Renal cortical epithelial cell (primary cell): ENCODE measurements at places on chromosomes 7 and 10. TPM values are rescaled to one million over a fixed set of nuclear protein-coding genes. Genes with fewer than 3 reads are reported as not detected.
A peak's percentile ranks its signal among the peaks of the same experiment; 100 is the strongest.

DNA sequence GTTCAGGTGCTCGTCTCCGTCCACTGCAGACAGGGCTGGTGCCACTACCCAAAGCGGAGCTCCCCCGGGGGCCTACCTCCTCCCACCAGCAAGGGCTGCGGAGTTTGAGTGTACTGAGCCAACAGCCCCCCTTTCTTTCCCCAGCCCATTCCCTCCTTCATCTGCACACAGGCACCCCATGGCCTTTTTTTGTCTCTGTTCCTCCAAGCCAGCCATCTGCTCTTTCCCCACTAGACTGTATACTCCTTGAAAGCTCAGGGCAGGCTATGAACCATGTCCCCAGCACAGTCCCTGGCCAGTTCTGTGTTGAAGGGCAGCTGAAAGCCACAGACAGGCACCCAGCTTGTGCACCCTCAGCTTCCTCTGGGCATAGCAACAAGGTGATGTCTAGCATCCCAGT is 99.4 kb downstream of the ZMIZ1 start:
- DNase-seq, result no peak

DNA sequence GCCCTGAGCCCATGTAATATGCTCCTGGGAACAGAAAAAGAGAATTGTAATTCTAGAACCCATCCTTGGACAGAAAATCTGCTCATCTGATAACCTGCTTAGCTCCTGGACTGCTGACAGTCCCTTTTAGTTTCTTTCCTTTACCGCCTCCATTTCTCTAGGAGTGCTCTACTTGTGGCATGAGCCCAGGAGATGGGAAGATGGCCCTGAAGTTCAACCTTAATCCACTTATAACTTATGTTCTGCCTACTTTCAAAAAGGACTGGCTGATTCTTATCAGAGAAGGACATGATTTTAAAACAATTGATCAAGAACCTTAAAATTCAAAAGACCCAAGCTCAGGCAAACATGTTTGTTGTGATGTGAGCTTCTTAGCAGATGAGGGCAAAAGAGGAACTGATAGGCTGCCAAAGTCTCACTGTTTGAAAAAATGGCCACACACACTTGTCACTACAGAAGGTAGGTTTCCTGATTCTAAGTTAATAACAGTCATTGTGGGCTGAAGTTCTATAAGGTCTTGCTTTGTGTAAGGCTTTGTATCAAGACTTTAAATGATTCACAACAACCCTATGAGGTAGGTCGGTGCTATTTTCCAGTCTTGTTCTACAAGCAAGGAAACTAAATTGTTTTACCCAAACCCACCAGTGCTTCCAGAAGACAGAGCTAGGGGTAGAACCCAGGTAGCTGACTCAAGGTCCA is 94.3 kb upstream of the AFAP1L2 start:
- no peak for DNase-seq

XRCC2 gene
- total RNA-seq, result 0.85 and 2.1 TPM in 2 replicates

- DNase-seq, result peak; percentile 22
Observed at GRCh38 chr10:80599424-80599847, 61.7 kb downstream of the SH2D4B start.

GRCh38 chr10:3472287-3473051 is 299.9 kb upstream of the PITRM1 start:
- peak; percentile 100 for DNase-seq

DNA sequence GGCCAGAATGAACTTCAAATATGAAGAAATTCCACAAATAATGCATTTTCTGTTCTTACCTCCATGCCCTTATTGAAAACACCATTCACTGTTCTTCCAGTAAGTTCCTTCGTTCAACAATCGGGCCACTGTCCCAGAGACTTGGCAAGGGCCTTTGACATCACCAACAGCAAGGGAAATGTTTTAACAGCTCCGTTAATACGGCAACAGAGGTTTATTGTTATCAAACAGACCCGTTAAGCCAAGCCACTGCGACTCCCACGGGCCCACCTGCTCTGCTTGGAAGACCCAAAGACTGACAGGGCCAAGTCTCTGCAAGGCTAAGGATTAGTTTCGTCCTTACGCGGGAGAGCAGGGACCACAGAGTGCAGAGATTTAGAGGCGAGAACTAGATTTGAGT is 43.4 kb upstream of the LYZL1 start:
- DNase-seq, result no peak

DNA sequence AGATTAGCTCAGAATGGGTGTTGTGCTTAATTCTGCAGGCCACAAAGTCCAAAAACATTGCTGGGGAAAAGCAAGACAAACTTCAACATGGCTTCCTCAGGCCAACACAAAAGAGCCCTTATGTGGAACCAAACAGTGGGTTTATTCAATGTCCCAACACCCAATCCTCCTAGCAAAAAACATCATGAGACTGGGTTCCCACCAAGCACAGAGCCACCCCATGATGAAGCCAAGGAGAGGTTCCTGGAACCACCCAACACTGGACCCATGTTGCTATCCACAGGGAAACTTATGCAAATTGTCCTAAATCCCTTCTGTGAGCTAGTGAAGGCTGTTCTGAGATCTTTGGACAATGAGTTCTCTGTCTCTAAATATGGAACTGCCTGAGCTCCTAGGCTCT is 24.0 kb downstream of the SLC25A13 start:
- DNase-seq, result no peak

NDUFB8 gene
- 99.1 and 131 TPM in 2 replicates for total RNA-seq

SPDYE16 gene
- total RNA-seq, result 0.25 TPM in 1 of 2 replicates, not detected in the other

DNA sequence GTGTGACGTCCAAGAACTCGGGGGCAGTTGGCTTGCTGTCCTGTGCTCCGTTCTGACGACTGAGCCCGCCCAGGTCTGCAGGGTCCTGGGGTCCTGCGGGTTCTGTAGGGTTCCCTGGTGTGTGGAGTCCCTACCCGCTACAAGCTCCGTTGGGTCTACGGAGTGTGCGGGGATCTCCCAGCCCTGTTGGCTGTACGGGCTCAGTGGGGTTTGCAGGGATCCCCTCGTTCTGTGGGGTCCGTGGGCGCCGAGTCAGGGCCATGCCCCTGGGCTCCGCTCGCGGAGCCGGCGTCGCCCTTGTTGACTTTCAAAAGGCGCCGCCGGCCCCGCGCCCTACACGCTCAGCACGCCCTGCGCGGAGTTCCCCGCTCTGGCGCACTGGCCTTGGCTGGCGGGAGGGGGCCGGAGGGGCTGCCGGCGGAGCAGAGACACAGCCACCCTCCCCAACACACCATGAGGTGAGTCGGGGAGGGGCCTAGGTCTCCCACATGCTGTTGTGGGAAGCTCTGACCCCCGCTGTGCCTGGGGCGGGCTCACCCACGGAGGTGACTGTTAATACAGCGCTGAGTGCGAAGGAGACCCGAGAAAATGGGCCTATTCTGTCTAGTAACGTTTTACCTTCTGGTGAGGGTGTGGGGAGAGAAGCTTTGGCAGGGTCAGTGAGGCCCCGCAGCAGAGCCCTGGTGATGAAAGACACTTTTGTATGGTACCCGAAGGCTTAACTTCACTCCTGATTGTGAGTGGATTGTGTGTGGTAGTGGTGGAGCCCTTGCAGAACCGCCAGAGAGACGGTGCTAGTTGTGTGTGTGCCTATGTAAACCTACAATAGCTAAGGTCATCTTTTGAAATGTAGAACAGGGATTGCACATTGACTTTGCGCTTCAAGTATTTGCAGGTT is 8.1 kb downstream of the TASOR2 start:
- DNase-seq, result peak; percentile 22

DNA sequence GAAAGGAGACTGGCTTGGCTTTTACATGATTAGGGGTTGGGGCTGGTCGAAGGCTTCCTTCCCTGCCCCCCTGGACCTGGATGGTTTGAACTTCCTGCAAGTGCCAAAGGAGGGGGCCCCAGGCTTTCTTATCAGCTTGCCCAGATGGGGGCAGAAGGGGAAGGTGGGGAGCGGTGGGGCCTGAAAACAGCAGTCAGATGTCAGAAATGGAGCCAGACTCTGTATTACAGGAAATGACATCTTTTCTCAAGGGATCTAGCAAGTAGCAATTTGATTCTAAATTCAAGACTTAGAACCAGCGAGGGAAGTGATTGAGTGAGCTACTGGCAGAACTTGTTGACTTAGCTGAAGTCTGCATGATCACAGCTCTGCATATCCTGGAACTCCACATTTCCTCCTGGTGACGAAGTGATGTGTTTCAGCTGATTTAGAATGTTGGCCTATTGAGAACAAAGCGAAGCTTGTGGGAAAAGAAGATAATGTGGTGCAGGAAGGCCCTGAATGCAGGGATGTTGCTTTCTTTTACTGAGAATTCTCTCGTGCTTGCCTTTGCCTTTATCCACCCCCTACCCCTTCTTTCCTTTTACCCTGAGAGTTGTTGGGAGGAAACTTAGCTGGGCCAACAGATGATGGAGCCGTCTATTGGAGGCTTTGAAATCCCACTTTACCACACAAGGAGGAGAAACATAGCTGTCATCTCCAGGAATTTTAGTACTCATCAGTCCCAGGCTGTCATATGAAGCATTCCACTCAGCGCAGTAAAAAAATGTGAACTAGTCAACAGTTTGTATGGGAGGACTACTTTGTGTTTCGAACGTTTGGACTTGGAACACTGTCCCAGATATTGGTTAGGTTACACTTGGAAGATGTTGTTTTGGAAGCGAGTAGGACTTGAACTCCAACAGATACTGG is 43.2 kb downstream of the CCNY start:
- DNase-seq, result no peak

SSC4D gene
- total RNA-seq, result 7.1 and 34.5 TPM in 2 replicates

DNA sequence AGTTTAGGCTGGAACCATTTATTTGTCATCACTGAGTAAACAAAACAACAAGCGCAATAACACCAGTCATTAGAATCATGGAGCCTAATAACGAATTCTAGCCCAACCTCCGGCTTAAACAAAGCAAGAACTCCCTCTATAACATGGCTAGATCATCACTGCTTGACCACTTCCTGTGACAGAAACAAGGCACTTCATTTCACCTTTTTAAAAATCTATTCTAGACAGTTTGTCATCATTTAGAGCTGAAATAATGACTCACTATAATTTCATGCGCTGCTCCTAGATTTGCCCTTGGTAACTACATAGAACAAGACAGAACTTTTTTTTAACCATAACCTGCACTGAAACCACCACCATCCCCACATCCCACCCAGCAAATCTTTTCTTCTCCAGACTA is 81.3 kb downstream of the OSBPL3 start:
- DNase-seq, result no peak

DNA sequence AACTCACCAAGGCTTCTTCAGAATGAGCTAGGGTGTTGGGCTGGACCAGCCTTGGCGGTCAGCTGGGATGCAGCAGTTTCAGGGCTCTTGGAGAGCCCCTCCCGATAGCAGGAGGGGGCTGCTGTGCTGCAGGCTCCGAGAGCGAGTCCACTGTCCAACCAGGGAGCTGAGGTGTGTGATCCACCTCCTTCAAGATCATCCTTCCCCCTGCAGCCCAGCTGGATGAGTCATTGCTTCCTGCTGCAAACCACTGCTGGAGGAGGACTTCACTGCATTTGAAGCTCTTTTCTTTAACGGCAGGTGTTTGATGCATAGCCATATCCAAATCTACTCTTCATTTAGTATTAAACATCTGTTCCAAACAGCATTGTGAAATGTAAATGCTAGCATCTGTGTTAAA is 54.2 kb upstream of the EBF3 start:
- no peak for DNase-seq

- DNase-seq, result no peak
Observed at GRCh38 chr7:133520248-133520647, 267.4 kb downstream of the EXOC4 start.

- DNase-seq, result peak; percentile 81
Observed at GRCh38 chr7:132933072-132933458, 148.8 kb downstream of the CHCHD3 start.

- no peak for DNase-seq
Observed at GRCh38 chr10:33781606-33782395, 447.3 kb upstream of the NRP1 start.

DNA sequence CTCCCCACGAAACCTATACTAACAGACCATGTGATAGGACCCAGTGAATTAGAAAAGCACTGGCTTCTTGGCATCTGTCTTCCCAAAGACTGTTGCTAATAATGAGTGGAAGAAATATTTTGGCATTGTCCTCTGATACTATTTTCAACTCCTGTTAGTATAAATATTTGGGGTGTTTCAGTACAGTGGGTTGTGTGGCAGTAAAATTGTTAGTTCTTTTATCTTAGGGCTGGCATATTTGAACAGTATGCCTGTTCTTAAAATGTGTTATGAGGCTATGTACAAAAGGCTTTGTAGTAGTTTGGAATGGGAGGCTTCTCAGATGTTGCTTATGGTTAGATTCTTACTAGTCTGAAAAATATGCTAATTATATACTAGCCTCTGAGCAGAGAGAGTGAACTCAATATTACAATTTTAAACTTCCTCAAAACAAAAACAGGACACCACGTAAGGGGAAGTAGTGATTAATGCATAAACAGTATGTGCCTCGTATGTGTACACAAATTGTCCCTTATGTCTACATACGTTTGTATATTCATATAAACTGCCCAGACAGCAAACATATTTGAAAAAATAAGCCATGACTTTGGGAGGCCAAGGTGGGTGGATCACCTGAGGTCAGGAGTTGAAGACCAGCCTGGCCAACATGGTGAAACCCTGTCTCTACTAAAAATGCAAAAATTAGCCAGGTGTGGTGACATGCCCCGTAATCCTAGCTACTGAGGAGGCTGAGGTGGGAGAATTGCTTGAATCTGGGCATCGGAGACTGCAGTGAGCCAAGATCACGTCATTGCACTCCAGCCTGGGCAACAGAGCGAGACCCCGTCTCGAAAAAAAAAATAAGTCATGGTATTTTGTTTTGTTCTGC is 115.4 kb downstream of the ARID5B start:
- DNase-seq, result no peak

- DNase-seq, result peak; percentile 23
Observed at GRCh38 chr7:35691827-35692307, 3.1 kb downstream of the HERPUD2 start.

- DNase-seq, result peak; percentile 68
Observed at GRCh38 chr10:86795353-86795752, 38.9 kb downstream of the BMPR1A start.

- DNase-seq, result no peak
Observed at GRCh38 chr10:29923416-29923965, 135.9 kb downstream of the JCAD start.

- DNase-seq, result peak; percentile 33
Observed at GRCh38 chr7:36784991-36785940, 61.0 kb upstream of the AOAH start.

DNA sequence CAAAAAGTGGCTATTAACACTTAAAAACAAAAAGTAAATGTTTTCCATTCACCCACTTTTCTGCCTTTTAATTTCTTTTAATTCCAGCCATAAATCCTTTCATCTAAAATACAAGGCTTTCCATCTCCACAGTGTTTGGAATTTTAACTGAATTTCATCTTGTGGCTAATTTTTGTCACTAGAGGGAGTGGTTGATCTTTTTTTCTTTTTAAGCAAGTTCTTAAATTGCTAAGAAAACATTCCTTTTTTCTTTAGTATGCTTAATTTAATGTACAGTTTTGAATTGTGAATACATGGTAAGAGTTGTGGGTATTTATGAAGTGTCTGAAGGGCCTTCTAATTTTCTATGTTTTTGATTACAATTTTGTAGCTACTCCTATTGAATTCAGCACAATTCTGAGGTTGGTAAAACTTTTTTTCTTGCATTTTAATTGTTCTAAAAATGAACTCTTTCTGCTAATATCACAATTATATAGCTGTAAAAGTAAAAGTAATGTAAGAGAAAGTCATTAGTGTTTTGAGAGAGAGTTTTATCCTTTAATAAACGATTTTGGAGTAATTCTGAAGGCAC is 54.9 kb upstream of the ANK3 start:
- peak; percentile 63 for DNase-seq

OPN1SW gene
- total RNA-seq, result not detected in 2 replicates
